ENCODE measurements at places on chromosomes 7 and 10. TPM values are rescaled to one million over a fixed set of nuclear protein-coding genes. Genes with fewer than 3 reads are reported as not detected.

DNA sequence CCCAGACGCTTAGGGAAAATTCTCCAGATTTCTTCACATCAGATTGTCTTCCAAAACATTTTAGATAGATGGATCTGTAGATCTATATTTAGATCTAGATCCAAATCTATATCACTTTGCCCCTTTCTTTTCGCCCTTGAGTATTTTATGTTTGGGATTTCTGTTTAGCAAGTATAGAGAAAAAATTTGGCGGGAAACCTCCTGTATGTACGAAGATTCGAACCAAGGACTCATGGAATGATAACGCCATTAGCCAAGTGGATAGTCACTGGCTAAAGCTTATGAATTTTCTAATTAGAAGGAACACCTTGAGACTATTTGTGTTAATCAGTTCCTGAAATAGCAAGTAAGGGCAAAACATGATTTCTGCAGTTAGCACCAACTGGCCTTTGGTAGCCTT is 1.2 kb downstream of the THNSL1 start:
- no peak for DNase-seq

DNA sequence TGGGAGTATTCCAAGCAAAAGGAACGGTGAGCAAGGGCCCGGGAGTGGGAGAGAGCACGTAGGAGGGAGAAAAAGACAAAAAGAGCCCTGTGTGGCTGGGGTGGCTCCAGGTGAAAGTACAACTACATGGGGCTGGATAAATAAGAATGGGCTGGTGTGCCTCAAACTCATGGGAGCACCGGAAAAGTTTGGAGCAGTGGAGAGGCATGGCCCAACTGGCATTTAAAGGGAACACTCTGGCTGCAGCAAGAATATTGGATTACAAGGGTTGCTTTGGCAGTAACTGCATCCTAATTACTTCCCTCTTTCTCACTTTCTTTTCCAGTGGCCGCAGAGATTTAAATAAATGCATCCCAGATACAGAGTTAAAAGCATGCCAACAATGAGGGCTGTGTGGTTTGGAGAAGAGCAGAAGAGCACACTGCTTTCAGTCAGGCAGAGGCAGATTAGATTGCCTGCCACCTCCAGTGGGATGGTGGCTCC is 39.1 kb upstream of the HERPUD2 start:
- no peak for DNase-seq

DNA sequence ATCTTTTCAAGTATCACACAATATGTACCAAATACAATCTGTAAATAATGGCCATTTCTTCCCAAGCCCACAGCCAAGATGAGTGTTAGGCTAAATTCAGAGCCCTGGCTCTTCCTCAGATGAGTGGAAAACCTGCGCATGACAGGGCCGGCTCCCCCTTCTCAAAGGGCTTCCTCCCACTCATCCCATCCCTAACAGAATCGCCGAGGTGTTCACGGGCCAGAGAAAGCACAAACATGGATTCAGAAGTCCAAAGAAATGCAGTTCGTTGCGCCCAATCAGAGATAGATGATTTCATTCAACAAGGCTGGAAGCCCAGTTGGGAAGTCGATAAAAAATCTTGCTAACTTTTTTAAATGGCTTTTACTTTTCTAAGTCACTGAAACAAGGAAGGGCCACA is 121.8 kb downstream of the UBE2H start:
- no peak for DNase-seq

GRCh38 chr10:88952647-88953111 is at the start of gene ACTA2:
Gene ACTA2, minus strand, starts transcription at chr10:88952773. Its CDS starts 3,843 bp downstream, at chr10:88948930.
- DNase-seq, result peak; percentile 63

Gene PRPS1L1
- not detected for polyA plus RNA-seq

Gene IKZF1
- 2.9 TPM for polyA plus RNA-seq

Gene TWIST1
- polyA plus RNA-seq, result 5.7 TPM

Data from spinal cord (tissue), 10 donors.